ENCODE measurements at places on chromosomes 7 and 10.

DNA sequence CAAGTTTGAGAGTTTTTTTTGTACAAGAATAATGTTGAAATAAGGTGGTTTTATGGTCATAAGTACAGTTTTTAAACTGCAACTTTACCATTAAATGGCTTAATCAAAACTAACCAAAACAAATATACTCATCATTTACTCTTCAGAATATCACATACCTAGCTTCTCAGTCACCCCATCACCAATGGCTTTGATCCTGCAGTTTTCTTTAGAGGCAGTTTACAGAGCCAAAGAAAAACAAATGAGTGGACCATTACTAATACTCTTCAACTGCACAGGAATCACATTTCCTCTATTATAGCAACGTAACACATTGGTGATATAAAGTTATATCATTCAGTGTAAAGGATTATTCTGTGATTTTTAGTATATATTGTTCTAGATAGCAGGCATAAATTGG is 576.1 kb upstream of the LRRTM3 start:
- DNase-seq = no peak

DNA sequence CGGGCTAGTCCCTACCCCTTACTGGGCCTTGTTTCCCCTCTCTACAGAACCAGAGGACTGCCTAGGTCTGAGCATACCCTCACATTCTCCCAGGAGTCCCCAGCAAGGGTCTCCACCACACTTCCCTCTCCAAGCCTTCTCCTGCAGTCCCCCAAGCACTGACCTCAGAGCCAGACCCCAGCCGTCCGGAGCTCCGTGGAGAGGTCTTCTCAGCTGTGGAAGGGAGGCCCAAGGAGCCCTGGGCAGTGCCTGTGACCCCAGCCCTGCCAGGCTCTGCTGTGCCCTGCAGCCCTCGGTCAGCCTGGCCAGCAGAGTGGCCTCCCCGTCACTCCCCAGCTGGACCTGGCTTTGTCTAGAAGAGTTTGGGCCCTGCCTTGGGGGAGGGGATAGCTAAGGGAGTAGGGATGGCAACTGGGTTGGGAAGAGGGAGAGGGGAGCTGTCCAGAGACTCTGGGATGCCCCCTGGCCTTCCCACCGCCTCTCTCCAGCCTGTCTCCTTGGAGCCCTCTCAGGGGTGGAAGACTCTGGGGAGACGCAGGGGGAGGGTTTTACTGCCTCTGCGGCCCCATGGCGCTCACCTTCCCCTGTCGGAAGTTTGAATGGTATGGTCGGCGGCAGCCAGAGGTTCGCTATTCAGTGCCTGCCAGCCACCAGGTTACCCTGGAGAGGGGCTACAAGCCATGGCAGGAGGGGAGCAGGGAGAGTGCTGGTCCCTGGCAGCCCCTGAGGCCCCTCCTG is at the start of gene C10orf105:
Gene C10orf105, minus strand, starts transcription at position 315 of the 738 bp plus-strand sequence. CDS start 3,441 bp downstream, outside the sequence.
- no peak for DNase-seq

- DNase-seq = peak; percentile 84
Observed at GRCh38 chr7:33882040-33882837, 23.1 kb upstream of the BMPER start.

DNA sequence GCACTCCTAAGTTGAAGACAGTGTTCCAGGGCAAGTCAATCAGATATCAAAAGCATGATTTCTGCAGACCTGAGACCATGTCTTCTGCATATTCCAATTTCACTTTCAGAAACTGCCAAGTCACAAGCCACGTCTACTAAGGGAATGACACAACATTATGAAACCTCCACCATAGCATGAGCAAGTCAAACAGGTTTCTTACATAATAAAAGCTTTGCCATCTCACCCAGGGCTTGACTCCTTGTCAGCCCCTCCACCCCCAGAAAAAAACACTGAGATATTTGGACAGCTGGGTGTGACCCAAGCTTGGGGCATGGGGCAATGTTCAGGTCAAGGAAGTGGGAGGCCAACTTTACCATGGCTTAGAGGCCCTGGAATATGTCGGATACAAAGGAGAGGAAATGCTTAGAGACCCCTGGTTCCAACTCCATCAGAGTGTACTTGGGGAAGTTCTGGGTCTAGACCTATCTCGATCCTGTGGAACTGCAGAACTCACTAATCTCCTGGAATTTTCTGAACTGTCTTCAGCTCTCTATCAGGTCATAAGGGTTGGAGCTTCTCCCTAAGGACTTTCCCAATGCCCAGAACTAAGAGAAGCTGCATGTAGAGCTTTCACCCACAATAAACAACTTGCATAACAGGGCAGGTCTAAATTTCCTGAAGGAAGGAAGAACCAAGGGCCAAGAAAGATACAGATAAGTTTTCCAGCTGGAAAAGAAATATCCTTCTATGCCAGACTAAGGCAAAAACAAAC is 80.6 kb upstream of the NAMPT start:
- peak; percentile 53 for DNase-seq

- no peak for DNase-seq
Observed at GRCh38 chr7:157129200-157129599, 9.5 kb upstream of the UBE3C start.

- DNase-seq = no peak
Observed at GRCh38 chr10:26650406-26650805, 47.1 kb upstream of the PDSS1 start.

- DNase-seq = no peak
Observed at GRCh38 chr7:24716480-24717246, 40.6 kb downstream of the GSDME start.

- DNase-seq = no peak
Observed at GRCh38 chr7:31763548-31763947, 76.5 kb downstream of the PPP1R17 start.

- DNase-seq = no peak
Observed at GRCh38 chr10:68603766-68604165, 43.6 kb downstream of the TET1 start.

DNA sequence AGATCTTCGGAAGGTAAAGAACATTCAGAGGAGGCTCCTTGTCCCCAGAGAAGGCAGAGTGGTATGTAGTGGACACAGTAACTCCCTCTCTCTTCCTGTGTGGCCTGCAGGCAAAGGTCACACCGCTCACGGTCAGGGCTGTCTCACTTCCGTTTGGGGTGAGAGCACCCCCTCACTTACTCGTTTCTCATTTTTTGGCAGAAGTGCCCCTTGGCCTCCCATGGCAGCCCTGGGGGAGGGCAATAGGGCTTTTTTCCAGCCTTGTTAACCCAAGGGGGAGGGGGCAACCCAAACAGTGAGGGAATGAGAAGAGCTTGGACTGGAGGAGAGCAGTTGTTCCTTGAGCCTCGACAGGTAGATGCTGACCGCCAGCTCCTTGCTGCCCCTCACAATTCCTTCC is 31.8 kb upstream of the SRGN start:
- DNase-seq = no peak

GRCh38 chr7:142862351-142862750 is 7.5 kb downstream of the EPHB6 start:
- no peak for DNase-seq

DNA sequence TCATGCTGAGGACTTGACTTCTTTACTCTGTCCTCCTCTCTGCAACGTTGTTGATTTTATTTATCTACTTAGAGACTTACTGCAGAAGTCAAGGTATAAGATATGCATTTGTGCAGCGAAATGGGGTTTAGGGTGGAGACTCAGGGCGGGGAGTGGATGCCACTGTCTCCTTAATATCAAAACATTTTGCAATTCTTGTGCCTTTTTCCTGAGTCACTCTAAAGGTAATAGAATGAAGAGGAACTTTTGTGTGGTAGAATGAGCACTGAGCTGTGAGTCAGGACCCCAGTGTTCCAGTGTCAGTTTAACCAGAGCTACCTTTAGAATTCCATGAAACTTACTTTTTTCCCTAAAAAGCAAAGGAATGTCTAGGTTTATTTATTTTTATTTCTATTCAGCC is 78.2 kb downstream of the VTI1A start:
- DNase-seq = no peak

- peak; percentile 77 for DNase-seq
Observed at GRCh38 chr7:132783824-132784223, 207.6 kb upstream of the PLXNA4 start.

GRCh38 chr10:88289342-88289741 is 293.8 kb downstream of the RNLS start:
- DNase-seq = peak; percentile 11

- no peak for DNase-seq
Observed at GRCh38 chr10:24012249-24012803, 196.6 kb upstream of the KIAA1217 start.

- no peak for DNase-seq
Observed at GRCh38 chr7:137846827-137847567, at the start of gene DGKI. TSS of gene DGKI (minus strand) at chr7:137846974.

DNA sequence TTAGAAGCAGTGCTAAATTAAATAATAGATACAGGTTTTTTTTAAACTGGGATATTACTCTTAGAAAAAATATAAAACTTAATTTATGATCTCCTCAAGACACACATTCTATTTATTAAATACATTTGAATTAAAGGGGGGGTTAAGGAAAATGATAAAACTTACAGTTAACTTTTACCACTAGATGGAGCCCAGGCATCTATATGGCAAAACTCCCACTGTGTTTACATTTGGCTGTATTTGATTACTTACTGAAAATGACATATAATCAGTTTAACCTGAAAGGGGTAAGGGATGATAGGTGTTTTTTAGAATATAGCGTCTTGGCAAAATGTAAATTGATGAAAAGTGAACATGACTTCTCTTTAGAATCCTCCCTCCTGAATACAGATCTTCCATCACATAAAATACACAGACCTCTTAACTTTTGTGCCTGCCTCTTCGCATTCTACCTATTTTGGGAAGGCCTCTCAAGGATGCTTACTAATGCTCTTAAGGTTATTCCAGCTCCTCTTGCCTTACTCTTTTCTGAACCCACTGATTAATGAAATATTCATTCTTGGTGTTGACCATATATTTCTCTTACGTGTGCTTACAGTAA is 235.7 kb downstream of the AGMO start:
- peak; percentile 63 for DNase-seq

GRCh38 chr10:120286280-120286679 is 170.7 kb upstream of the PLPP4 start:
- DNase-seq = no peak
